ENCODE measurements at places on chromosomes 12 and 14.

DNA sequence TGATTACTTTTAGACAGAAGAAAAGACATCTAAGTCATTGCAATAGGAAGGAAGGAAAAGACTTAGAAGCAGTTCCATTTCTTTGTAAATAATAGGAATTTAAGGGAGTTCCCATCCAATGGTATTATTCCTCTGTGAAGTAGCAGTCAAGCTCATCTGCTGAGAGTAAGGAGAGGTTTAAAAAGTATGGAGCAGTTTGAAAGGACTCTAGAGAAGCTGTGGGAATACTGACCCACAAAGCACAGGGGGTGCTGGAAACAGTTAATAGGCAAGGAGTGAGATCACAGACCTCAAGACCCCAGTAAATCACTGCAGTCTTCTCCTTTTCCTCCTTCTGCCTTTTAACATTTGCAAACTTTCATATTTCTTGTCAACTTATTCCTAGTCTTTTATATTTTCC is 428.5 kb downstream of the ADAMTS20 start:
- DNase-seq: no peak

- no peak for DNase-seq
Observed at GRCh38 chr12:118842866-118843265, 138.5 kb upstream of the SRRM4 start.

DNA sequence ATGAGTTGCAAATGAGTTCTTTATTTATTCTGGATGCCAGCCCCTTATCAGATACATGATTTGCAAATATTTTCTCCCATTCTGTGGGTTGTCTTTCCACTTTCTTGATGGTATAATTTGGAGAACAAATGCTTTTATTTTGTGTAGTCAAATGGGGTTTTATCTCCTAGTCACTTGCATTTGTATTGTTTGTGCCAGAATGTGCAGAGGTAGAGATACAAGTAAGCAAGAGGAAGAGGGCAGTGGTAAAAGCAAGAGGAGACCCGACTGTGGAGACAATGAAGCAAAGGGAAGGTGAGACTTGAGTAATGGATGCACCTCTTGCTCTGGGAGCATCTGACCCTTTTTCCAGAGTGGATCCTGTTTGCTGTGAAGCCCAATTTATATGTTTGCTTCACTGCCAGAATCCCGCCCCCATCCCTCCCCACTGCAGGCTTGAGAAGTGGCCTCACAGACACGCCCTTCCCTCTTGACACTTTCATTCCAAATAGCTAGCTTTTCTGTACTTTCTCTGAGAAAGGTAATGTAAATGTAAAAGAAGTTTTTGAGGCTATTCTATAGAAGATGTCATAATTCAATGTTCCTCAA is 786 bp upstream of the PFKM start:
- DNase-seq: no peak

- DNase-seq: no peak
Observed at GRCh38 chr12:11730299-11731041, 81.0 kb downstream of the ETV6 start.

GRCh38 chr12:100553936-100554335 is 19.5 kb upstream of the GAS2L3 start:
- DNase-seq: no peak

DNA sequence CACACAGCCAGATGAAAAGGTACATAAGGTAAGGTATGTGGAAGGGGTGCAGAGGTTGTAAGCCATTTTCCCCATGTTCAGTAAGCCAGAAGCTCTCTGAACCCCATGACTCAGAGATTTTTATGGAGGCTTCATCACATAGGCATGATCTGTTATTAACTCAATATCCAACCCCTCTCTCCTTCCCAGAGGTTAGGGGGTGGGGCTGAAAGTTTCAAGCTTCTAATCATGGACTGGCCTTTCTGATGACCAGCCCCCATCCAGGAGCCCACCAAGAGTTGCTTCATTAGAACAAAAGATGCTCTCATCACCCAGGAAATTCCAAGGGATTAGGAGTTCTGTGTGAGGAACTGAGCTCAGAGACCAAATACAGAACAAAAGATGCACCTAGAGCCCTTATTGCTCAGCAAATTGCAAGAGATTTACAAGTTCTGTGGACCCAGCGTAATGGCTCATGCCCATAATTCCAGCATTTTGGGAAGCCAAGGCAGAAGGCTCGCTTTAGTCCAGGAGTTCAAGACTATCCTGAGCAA is 103.2 kb upstream of the DAAM1 start:
- DNase-seq: no peak

GRCh38 chr12:50246873-50247612 is 36.3 kb downstream of the LIMA1 start:
- peak; percentile 11 for DNase-seq

DNA sequence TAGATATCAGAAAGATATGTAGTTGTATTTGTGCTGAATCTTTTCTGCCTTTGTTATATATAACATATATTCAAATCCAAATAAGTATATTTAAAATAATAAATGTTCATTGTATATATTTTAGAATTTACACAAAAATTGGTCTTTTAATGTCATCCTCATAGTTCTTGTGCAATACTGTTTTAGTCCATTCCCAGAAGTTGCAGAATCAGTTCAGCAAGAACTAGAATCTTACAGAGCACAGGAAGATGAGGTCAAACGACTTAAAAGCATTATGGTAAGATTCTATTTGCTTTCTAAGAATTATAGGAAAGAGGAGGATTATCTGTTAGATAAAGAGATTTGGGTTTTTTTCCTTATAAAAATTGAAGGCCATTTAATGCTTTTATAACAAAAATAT is 51.0 kb downstream of the SCFD1 start:
- DNase-seq: no peak

- DNase-seq: no peak
Observed at GRCh38 chr14:26621364-26621763, 23.5 kb upstream of the NOVA1 start.

DNA sequence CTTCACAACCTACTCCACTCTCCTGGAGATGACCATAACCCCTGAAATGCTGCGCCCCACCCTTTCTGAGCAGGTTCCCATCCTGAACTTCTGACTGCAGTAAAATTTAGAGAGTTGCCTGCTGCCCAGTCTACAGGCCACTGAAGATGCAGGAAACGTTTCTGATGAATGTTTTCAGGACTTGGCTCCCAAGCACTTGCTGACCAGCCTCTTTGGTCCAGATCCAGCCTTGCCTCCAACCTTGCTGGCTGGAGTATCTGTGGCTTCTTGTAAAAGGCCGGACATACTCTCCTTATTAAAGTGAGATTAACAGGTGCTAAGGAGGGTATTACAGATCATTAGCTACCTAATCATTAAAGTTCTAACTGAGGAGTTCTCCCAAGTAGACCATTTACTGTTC is 70.3 kb upstream of the STXBP6 start:
- DNase-seq: no peak

GRCh38 chr12:53467082-53467481 is 15.2 kb downstream of the PCBP2 start:
- DNase-seq: no peak

GRCh38 chr14:21087294-21088091 is 11.0 kb downstream of the ZNF219 start:
- no peak for DNase-seq

- no peak for DNase-seq
Observed at GRCh38 chr12:51850965-51851299, 2.4 kb upstream of the FIGNL2 start.

GRCh38 chr14:53896726-53897125 is 59.9 kb downstream of the BMP4 start:
- no peak for DNase-seq

DNA sequence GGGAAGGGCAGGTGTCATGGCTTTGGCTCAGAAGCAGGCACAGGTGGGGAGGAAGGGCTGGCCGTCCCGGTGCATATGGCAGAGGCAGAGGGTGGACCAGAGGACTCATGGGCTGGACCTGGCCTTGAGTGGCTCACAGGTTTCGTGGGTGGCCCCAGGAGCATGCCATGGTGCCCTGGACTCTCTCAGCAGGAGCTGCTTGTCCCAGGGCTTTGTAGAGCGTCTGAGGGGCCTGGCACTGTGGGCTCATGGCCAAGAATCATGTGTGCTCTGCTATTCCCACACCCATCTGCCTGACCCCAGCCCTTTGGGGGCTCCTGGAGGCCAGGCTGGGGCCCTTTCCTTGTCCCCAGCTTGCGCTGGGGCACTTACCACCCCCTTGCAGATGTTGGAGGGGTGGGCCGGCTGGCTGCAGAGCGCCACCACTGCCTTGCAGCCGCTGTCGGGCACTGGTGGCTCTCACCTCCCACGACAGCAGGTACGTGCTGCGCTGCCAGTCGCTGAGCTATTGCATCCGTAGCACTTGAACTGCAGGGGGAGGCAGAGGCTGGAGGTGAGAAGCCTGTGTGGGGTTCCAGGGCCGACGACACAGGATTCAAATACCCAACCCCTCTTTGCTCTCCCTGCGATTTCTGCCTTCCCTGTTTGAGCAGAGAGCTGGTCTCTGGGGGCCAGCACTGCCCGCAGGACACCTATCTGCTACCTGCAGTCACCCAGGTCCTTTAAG is 187.4 kb upstream of the PRMT8 start:
- DNase-seq: no peak

- no peak for DNase-seq
Observed at GRCh38 chr12:89163918-89164317, 188.4 kb downstream of the DUSP6 start.

DNA sequence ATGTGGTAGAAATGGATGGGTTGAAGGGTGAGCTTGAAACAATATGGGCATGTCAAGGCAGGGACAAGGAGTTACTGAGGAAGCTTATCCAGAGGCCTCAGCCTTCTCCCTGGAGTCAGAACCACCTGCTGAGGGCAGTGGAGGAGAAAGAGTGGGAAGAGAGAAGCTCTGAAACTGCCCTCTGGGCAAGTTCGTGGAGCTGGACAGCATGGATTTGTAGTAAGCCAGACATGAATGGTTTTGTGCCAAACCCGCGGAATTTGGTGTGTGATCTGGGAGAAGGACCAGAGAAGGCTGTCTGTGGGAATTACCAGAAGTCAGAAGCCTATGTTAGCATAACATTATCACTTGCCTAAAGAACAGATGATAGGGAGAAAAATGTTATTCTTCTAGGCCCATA is 164.8 kb downstream of the SLC41A2 start:
- no peak for DNase-seq

GRCh38 chr14:95183532-95184412 is 26.4 kb upstream of the DICER1 start:
- no peak for DNase-seq

DNA sequence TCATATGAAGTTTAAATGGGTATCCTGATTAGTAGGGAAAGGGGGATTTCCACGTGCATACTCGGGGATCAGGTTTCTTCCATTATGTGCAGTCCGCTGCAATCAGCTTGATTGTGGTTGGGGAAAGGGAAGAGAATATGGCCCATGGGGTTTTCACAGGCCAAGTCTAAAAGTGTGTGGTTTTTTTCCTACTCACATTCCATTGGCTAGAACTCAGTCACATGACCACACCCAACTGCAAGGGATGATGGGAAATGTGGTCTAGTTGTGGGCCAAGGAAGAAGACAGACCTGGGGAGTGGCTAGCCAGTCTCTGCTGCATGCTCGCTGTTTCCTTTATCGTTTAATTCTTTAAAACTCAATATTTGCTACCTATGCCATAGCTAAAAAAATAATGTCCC is 105.1 kb downstream of the PRIMA1 start:
- no peak for DNase-seq

DNA sequence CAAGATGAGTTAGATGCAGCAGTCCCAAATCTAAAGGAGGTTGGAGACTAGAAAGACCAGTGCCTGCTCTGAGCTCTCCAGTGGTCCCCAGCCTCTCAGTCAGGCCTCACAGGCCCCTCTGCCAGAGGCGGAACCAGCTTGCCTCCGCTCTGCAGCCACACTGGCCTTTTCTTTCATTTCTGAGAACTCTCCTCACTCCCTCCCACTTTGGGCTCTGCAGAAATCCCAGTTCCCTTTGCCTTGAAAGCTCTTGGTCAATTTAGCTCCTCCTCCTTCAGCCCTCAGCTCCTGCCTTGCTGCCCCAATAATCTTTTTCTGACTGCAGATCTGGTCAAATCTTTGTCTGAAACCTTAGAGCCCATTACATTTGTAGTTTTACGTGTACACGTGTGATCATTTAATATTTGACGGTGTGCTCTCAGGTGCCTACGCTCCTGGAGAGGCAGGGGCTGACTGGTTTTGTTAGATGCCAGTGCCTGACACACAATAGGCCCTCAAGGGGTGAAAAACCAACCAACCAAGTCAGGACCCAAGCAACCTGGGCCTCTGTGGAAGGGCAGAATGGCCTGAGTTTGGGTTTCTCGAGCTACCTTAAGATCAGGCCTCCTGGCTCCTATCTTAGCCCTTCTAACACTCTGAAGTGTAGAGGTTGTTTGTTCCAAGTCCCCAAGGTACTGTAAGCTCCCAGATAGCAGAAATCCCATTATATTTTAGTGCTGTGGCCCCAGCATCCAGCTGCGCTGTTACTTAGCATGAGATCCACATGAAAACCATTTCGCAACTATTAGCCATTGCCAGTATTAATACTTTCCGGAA is 1.1 kb upstream of the NUDT4 start:
- DNase-seq: no peak

DNA sequence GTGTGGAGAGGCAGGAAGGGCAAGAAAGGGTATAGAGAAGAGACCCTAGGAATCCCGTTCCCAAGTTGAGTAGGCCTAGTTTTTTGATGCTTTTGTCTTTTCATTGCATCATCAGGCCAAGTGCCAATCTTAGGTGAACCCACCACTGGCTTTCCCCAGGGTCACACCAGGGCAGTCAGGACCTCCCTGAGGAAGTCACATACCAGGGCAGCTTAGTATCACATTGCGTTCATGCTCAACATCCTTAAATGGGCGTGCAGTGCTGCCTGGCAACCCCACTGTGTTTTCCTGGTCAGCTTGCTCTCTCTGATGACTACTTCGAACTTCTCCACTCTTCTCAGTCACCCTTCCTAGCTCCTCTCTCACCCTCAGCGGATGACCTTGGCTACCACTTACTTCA is 9.0 kb downstream of the ASIC1 start:
- no peak for DNase-seq

- no peak for DNase-seq
Observed at GRCh38 chr12:57031789-57032188, 15.5 kb upstream of the TAC3 start.

DNA sequence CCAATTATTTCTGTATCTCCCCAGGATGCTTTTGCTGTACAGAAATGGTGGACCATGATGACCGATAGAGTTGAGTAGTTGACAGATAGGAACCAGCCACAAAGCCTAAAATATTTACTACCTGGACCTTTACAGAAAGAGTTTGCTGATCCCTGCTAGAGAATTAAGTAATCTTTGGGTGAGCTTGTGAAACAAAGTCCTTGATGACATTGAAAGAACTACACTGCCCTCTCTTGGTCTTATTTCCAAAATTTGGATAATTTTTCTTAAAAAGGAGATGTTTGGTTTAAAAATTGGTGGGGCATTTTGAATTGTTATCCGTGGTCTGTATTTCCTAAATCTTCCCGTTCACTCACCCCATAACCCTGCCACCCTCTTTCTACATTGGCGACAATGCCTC is 13.7 kb upstream of the TCTN1 start:
- DNase-seq: no peak

GRCh38 chr14:99454246-99454645 is 26.4 kb downstream of the SETD3 start:
- no peak for DNase-seq

- DNase-seq: no peak
Observed at GRCh38 chr14:91269076-91269991, 24.8 kb upstream of the GPR68 start.

- DNase-seq: peak; percentile 50
Observed at GRCh38 chr12:19482551-19483109, 43.3 kb downstream of the AEBP2 start.

Data from stimulated activated CD8-positive, alpha-beta memory T cell treated with anti-CD3 and anti-CD28 coated beads, Interleukin-4, amount 100 ng/mL, for 24 hours (primary cell).